Caki2 (cell line): ENCODE measurements at places on chromosomes 5 and 9. TPM values are rescaled to one million over a fixed set of nuclear protein-coding genes. Genes with fewer than 3 reads are reported as not detected.

Gene PCDHGA9
- total RNA-seq: not detected in 2 replicates

Gene LVRN
- total RNA-seq: not detected in 2 replicates

Gene SMIM32
- not detected in 2 replicates for total RNA-seq

Gene DDX4
- total RNA-seq: not detected in 2 replicates

Gene CKMT2
- total RNA-seq: not detected in 2 replicates

Gene CHSY3
- total RNA-seq: not detected in 2 replicates

Gene NEUROG1
- total RNA-seq: not detected in 2 replicates

Gene PLEKHG4B
- not detected in 2 replicates for total RNA-seq

Gene C5orf15
- 85.0 and 111 TPM in 2 replicates for total RNA-seq

Gene ZDHHC11B
- not detected in 2 replicates for total RNA-seq

Gene RLN2
- not detected in 2 replicates for total RNA-seq

Gene SLC4A9
- not detected in 2 replicates for total RNA-seq

Gene CCDC69
- not detected in 2 replicates for total RNA-seq

Gene CER1
- total RNA-seq: not detected in 2 replicates

- DNase-seq: no peak
Observed at GRCh38 chr5:96427824-96428223, 5.2 kb downstream of the PCSK1 start.

DNA sequence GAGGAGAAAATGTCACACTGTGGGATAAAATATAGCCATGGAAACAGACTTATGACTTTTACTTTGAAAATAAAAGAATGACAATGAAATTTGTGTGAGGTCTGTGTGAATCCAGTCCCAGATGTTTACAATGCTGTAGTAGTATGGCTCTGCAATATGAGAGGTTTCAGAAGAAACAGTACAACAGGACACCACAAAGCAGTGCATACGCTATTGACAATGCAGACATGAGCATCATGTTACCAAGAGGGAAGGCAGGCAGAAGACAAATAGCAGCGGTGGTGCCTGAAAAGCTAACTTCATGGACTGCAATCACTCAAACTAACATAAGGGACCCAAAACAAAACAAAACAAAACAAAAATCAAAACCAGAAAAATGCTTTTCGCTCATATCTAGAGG lies 1.8 kb downstream of the FGF10 start:
- DNase-seq: no peak

- DNase-seq: no peak
Observed at GRCh38 chr5:111163000-111163399, 61.2 kb upstream of the CAMK4 start.

- DNase-seq: no peak
Observed at GRCh38 chr5:69415584-69415958, 655 bp downstream of the MARVELD2 start.

DNA sequence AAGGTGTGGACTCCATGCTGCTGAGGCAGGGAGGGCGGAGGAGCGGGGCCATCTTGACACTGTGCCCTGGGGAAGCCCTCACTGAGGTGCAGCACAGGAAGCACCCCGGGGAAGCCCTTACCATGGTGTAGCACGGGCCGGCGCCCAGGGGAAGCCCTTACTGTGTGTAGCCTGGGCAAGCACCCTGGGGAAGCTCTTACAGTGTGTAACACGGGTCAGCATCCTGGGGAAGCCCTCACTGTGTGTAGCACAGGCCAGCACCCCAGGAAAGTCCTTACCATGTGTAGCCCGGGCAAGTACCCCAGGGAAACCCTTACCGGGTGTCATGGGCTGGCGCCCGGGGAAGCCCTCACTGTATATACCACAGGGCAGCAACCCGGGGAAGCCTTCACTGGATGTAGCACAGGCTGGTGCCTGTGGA lies 62.6 kb upstream of the ZNF354B start:
- DNase-seq: no peak

DNA sequence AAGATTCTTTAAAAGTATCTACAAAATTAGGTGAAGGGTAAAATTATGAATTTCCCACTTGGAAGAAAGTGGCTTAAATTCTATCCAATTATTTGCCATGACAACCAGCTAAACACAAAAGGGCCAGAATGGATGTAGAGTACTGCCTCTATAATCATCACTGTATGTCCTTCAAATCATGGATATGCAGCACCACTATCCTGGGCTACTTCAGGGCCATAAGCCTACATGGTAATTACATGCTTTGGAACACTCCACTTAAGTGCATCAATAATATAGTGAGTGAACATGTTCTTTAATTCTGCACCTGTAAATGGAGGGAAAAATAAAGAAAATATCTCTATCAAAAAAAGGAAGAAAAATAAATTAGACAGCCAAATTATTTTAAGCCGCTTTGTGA lies 575.2 kb downstream of the ISL1 start:
- DNase-seq: no peak

DNA sequence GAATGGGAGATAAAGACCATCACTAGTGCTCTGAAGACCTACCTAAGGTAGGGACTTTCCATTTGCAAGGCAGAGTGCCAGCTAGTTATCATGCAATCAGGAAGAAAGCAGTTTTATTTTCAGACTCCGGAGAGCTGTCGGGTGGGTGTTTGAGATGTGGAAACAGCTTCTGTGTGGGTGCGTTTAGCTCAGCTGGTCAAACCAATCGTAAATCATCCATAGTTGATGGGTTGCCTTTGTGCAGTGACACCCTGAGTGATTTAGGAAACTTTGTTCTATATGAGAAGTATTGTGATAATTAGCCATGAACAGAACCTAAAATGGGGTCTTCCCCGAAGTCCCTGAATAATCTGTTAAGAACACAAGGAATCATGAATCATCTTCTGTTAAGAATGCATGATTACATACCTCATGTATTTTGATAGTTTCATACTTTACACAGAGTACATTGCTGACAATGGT lies 284.3 kb downstream of the ARHGAP26 start:
- DNase-seq: peak; percentile 23

GRCh38 chr5:952597-953271 lies 55.9 kb upstream of the NKD2 start:
- no peak for DNase-seq

GRCh38 chr9:98786750-98787510 lies 9.4 kb downstream of the ANKS6 start:
- DNase-seq: no peak

- no peak for DNase-seq
Observed at GRCh38 chr9:21801683-21802417, 586 bp upstream of the MTAP start.

DNA sequence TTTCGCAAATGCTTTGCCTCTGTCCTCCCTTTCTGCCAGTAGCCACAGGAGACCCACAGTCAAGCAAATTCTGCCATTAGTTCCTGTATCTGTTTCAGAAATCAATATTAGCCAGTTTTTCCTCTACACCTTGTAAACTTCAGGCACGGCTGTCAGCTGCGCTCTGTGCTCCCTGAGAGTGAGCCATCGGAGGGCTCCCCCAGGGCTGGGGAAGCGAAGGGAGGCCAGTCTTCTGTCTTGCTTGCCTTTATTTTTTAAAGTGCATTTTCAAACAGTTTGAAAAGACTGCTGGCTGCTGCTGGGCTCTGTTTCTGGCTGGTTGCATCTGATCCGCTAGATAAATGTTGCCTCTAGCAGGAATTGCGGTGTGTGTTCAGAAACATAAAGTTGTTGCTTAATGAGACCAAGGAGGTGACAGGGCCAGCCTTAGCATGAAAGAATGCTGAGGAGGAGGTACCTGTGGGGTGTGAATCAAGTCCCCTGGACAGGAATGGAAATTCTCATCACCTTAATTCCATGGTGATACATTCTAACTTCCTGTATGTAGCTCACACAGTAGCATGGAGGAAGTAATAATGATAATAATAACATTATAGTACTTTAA lies 421.7 kb upstream of the KIF2A start:
- DNase-seq: no peak

GRCh38 chr9:18721267-18721994 lies 247.5 kb downstream of the ADAMTSL1 start:
- no peak for DNase-seq

GRCh38 chr5:39880985-39881384 lies 456.2 kb upstream of the DAB2 start:
- no peak for DNase-seq

GRCh38 chr9:92170848-92171247 lies 55.6 kb upstream of the SPTLC1 start:
- no peak for DNase-seq

- DNase-seq: no peak
Observed at GRCh38 chr9:20303996-20304395, 318.3 kb downstream of the MLLT3 start.

- no peak for DNase-seq
Observed at GRCh38 chr9:36865731-36866635, 168.1 kb downstream of the PAX5 start.

DNA sequence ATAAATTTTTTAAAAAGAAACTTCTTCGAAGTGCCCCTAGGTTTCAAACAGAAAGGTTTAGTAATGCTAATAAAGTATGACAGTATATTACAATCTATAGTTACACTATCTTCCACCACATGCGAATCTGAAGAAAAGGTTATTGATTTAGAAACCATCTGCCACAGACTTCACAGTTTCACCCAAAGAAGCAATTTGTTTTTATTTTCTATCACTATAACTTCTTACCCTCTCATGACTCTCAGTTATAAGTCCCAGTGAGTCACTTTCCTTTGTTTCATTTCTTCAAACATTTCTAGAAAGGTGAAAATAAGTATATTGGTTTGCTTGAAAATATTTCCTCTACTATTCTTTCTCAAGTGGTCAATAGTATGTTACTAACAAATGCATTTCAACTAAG lies 93.6 kb downstream of the MCTP1 start:
- no peak for DNase-seq

DNA sequence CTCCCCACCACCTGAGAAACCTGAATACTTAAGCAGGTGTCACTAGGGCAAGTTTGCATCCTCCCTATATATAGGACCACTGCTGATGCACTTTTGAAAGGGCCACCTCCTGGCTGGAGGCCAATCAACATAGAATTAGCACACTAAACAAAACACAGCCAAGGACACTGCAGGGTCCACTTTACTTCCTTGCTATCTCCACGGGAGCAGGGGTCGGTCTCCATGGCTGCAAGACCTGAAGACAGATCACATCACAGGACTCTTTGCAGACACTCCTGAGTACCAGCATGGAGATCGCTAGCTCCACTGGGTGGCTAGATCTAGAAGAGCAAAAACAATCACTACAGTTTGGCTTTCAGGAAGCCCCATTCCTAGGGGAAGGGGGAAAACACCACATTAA lies 72.3 kb downstream of the C9orf153 start:
- no peak for DNase-seq

- no peak for DNase-seq
Observed at GRCh38 chr5:73215531-73215890, 42.5 kb downstream of the TMEM174 start.

- no peak for DNase-seq
Observed at GRCh38 chr5:116738615-116739261, 164.1 kb upstream of the SEMA6A start.

DNA sequence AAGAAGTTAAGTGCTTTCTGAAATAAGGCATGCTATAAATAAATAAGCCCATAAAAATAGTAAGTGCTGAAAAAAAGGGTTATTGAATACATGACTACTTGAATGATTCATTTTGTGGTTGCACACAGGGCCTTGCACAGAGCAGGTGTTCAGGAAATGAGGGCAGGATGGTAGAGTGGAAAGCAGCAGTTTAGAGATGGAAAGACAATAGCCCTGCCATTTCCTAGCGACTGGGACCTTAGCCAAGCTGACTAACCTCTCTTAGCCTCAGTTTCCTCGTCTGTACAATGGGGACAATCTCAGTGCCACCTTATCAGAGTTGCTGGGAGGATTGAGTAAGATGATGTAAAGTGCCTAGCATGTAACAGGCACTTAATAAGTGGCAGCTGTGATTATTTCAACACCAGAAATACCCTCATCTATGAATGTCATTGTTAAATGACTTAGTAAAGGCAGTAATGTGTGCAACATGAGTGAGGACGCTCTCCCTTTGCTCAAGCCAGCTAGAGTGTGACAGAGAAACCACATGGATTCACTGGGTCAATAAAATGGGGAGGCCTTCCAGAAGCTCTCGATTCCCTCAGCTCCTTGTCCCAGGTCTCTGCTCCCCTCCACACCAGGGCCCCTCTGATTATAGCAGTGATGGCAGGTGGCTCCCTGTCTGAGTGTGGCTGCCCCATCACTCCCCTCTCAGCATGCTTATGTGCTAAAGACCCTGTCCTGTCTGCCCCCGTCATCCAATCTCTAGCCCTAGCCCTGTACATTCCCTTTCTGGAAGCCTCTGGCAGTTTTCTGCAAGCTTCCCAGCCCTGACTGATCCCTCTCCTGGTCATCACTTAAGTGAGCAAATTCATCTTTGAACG lies 16.0 kb upstream of the PHF19 start:
- no peak for DNase-seq

DNA sequence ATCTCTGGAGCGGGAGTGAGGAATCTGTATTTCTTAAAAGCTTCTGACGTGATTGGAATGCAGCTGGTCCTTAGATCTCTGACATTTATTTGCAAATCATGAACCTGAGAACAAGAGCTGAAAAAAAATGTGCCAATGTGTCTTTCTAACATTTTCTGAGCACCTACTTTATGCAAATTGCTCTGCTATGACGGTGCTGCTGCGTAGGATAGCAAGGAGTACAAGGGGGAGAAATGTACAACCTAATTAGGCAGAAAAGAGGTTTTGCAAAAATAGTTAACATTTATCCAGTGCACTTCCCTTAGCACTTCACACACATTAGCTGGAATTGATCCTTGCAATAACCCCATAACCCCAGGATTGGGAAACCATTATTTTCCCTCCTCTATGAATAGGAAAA lies 357.5 kb downstream of the TLE4 start:
- DNase-seq: no peak

DNA sequence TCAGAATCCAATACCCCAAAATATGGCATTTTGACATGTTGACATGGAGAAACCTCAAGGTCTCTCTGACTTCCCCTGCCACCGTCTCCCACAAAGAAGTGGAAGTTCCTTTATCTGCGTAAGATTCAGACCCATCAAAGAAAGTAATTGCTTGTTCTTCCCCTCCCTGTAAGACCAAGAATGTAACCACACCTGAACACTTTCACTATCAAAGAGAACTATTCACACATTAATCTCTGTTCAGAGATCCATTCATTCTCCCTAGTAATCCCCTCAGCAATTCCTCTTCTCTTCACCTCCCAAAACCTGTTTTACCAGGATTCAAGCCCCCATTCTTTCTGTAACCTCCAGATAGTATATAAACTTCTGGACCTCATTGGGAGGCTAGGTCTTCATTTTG lies 4.1 kb upstream of the SLC1A1 start:
- no peak for DNase-seq

DNA sequence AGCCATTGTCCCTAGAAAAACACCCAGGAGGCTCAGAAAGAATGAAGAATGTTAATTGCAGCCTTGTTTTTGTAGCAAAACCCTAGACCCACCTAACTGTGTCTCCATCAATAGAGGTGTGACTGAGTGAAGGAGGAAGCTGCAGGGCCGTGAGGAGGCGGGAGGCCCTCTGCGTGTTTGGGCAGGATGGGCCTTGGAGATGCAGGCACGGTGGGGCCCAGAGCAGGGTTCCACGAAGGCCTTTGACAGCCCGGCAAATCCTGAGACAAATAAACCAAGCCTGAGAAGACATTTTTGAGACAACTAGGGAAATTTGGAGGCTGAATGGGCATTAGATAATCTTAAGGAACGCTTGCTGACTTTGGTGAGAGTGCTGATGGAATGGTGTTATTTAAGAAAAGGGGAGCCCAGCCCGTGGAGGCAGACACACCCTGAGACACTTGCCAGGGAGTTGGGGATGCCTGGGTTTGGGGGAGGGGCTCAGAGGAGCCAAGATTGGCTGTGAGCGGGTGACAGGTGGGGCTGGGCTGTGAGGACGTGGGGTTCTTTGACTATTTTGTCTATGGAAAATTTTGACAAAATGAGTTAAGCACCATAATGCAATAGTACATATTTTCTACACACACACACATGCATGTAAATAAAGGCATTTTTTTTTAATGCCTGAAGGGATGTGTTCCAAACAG lies 48.8 kb downstream of the BARX1 start:
- DNase-seq: no peak
